Activated T-cell treated with anti-CD3 and anti-CD28 coated beads for 48 hours (primary cell): ENCODE measurements at places on chromosomes 13 and 19.

DNA sequence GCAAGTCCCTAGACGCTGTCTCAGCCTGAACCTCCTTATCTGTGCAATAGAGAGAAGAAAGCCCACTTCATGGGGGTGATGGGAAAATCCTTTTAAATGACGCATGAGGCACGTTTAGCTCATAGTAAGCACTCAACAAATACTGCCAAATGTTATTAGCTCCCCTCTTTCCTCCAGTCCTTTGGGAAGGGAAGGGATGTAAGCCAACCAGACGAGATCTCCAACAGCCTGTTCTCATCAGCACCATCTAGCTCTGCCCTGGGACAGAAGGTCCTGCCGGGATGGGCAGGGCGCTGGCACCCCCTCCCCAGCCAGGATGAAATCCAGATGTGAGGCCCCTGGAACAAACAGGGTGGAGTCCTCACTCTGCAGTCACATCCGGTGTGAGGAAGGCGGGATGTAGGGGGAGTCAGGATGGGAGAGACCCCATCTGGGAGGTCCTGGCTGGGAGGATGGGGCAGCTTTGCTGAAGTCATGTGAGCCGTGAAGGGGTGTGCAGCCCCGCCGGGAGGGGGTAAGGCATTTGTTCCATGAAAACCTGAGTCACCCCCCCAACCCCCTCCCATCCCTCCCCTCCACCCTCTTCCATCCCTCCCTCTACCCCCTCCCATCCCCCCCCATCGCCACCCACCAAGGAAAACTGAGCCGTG, 4.6 kb downstream of the S1PR2 start:
- DNase-seq, result no peak

- no peak for DNase-seq
Measured at GRCh38 chr13:73110814-73111213, 52.0 kb downstream of the KLF5 start.

DNA sequence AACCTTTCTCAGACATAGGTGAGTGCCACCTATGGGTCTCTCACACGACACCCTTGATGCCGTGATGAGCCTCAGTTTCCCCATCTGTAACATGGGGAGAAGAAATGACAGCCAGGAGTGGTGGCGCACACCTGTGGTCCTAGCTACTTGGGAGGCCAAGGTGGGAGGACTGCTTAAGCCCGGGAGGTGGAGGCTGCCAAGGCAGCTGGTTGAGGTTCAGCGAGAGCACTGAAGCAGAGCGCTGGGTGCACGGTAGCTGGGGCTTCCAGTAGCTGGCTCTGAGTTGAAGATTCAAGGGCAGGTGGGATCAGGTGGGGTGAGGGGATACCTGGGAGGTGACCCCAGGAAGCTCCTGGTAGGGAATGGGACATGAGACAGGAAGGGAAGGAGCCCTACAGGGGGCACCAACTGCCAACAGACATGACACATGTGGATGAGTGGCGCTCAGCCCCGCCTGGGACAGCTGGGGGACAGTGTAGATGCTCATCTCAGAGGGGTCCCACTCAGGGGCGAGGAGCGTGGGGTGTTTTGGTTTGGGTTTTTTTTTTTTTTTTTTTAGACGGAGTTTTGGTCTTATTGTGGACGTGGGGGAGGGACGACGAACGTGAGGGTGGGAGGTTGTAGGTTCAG, 6.5 kb upstream of the SSBP4 start:
- DNase-seq, result no peak

GRCh38 chr13:31444266-31444856, 244.6 kb downstream of the B3GLCT start:
- DNase-seq, result no peak

DNA sequence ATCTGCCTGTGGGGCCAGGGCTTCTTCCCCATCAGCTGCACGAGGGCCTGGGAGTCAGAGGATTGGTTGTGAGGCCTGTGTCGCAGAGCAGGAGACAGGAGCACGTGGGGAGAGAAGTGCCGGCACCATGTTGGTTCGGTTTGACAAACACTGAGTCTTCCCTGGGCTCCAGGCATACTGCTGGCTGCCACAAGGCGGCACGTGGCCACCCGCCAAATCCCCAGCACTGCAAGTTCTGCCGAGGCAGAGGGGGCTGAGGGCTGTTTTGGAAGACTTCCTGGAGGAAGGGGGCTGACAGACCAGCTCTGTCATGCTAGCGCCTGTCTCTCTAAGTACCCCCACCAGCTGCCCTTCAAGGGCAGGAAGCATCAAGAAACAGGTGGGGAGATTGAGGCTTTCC, 9.5 kb downstream of the SHANK1 start:
- no peak for DNase-seq

GRCh38 chr13:73835138-73835721, 299.0 kb downstream of the KLF12 start:
- DNase-seq, result no peak

GRCh38 chr19:37905946-37906868, at the start of gene WDR87:
WDR87 (minus strand) TSS chr19:37906594; CDS start chr19:37898239, 8,355 bp downstream.
- DNase-seq, result peak; percentile 12

DNA sequence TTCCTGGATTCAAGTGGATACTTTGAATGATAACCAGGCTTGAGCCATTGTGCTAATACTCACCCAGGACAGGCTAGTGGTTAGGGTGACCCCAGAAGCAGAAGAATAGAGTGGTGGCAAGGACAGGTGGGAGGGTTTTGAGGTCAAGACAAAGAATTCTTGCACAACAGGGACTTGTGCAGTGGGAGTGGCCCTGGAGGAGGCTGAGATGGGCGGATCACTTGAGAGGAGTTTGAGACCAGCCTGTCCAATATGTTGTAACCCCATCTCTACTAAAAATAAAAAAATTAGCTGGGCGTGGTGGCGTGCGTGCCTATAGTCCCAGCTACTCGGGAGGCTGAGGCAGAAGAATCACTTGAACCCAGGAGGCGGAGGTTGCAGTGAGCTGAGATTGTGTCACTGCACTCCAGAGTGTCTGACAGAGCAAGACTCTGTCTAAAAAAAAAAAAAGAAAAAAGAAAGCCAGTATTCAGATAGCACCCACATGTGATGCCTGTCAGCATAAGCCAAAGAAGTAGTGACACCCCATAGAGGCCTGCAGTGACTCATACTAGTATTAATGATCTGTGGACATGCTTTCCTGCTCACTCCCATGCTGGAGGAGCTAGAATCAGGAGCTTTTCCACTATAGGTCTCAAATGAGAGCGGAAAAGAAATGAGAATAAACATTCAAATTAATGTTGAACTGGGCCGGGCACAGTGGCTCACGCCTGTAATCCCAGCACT, 78.7 kb downstream of the RNF17 start:
- DNase-seq, result no peak
